ENCODE measurements at places on chromosomes 1 and 21.

- DNase-seq = no peak
Measured at GRCh38 chr1:21742578-21742977, 40.4 kb downstream of the USP48 start.

- DNase-seq = no peak
Measured at GRCh38 chr1:71461416-71461815, 380.6 kb upstream of the ZRANB2 start.

DNA sequence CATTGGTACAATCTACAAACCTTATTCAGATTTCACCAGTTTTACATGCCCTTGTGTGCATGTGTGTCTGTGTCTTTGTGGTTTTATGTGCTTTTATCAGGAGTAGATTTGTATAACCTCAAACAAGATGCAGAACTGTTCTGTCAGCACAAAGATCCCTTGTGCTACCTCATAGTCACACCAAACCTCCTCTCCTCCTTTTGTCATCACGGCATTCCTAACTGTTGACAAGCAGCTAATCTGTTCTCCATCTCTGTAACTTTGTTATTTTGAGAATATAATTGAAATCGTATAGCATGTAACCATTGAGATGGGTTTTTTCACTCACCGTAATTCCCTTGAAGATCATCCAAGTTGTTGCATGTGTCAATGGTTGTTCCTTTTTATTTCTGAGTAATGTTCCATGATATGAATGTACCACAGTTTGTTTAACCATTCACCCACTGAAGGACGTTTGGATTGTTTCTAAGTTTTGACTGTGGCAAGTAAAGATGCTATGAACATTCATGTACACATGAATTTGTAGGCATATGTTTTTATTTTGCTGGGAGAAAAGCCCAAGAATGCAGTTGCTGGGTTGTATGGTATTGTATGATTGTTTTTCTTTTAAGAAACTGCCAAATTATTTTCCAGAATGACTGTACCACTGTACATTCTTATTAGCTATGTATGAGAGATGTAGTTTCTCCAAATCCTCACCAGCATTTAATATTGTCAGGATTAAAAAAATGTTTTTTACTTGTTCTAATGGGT, 78.1 kb upstream of the B3GALT2 start:
- no peak for DNase-seq

DNA sequence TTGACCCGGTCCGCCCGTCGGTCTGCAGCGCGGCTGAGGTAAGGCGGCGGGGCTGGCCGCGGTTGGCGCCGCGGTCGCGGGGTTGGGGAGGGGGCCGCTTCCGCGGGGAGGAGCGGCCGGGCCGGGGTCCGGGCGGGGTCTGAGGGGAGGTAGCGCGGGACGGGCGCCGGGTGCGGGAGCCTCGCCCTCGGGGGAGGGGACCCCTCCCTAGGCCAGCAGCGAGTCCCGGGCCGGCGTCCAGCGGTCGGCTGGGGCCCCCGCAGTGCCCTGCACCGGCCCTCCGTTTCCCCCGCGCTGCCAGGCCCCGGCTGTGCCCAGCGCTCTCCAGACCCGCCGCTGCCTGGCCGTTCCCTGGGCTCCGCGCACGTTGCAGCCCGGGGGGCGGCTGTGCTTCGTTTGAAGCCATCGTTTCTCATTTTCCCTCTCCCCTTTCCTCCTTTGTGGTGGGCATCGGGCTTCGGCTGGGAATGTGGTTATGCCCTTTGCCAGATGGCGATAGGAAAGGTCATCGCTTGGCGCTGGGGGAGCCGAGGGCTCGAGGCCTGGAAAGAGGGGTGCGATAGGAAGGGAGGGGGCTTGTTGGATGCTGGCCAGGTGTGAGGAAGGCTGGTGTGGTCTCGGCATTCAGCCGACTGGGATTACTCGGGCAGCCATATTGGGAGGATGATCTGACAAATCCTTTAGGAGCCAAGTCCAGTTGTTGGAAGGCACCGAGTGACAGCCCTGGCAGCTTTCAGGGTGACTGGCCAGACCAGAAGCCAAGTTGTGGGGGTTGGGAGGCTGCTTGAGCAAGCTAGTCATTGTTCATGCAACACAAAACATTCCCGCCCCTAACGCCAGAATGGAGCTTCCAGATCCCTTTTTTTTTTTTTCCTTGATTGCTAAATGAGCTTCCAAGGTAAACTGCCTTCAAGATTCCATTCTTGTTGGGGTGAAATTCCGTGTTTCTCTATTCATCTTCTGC, 753 bp downstream of the KIF1B start:
- DNase-seq = no peak

DNA sequence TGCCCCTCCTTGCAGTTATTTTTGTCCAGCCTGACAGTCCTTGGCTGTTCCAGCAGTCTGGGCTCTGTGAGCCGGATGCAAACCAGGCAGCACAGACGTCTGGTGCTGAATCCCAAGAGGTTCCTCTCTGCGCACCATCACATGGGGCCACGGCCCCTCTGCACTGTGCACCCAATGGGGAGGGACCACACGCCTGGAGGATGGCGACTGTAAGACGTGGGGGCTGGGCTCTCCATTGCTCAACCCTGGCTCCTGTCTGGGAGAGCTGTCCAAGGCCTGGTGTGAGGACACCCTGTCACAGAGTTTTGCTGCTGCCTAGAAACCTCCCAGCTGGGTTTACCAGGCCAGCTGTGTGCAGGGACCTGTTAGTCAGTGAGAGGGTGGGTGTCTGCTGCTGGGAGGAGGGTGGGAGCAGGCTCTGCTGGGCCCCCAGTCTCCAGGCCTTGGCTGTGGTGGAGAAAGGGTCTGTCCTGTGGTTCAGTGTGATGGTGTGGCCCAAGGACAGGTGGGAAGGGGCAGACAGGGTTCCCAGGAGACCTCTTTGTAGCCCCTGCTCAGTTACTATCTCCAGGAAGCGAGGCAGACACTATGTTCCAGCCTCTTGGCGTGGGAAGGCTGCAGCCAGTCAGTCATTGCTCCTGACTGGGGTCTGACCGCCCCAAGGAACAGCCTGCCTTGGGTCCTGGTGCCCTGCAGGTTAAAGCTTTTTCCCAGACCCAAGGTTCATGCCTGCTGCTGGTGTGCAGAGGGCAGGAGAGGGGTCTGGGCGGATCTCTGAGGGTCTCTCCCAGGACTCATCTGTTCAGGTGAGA, 13.8 kb downstream of the HEYL start:
- DNase-seq = no peak

GRCh38 chr1:205373022-205373797, 16.5 kb upstream of the KLHDC8A start:
- no peak for DNase-seq

DNA sequence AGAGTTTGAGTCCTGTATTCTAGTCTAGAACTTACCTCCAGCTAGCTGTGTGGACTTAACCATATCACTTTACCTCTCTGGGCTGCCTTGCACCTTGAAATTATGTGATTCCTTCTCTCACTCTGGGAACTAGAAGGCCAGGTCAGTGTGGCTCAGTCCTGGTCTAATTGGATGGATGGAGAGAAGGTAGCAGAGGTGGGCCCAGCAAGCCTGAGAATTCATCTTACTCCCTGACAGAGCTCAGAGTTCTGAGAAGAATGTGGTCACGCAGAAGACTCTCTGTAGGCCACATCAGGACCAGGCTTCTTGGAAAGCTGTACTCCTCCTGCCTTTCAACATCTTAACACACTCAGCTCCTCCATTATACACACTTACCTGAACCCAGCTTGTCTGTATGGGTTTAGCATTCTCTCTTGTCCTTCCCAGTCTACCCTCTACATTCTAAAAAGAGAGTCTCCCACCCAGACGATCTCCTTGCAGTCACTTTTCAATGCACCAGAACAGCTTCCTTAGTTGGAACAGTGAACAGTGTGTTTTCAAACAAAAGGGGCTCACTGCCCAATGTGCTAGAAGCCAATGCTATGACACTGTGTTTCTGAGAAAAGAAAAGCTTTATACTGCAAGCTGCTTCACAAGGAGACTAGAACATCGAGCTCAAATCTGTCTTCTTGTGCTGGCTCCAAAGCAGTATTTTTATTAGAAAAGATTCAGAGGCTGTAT, 60.5 kb downstream of the CAPN9 start:
- no peak for DNase-seq

- DNase-seq = no peak
Measured at GRCh38 chr1:235763962-235764361, 102.7 kb downstream of the LYST start.

GRCh38 chr1:167066333-167067122, 23.6 kb downstream of the GPA33 start:
- peak; percentile 71 for DNase-seq

- peak; percentile 3 for DNase-seq
Measured at GRCh38 chr1:60073605-60074278, at the start of gene C1orf87. Gene C1orf87, minus strand, starts transcription at chr1:60073770. Its CDS starts 1,127 bp downstream, at chr1:60072643.

- no peak for DNase-seq
Measured at GRCh38 chr1:82931006-82931405, 1067.9 kb downstream of the TTLL7 start.

GRCh38 chr1:211900441-211900840, 69.9 kb upstream of the LPGAT1 start:
- DNase-seq = no peak

Data from hematopoietic multipotent progenitor cell treated with erythropoietin and hydrocortisone succinate and interleukin-3 and kit ligand, for 15 days (in vitro differentiated cells).